ENCODE measurements at places on chromosomes 1 and 21. TPM values are rescaled to one million over a fixed set of nuclear protein-coding genes. Genes with fewer than 3 reads are reported as not detected.

Gene PLA2G2C
- total RNA-seq: not detected

Gene ARHGAP30
- 4.9 TPM for total RNA-seq

Gene ACTL8
- total RNA-seq: 0.18 TPM

Gene LCE1B
- total RNA-seq: not detected

Gene SPRR5
- total RNA-seq: not detected

Gene NR1I3
- not detected for total RNA-seq

Gene RHD
- not detected for total RNA-seq

DNA sequence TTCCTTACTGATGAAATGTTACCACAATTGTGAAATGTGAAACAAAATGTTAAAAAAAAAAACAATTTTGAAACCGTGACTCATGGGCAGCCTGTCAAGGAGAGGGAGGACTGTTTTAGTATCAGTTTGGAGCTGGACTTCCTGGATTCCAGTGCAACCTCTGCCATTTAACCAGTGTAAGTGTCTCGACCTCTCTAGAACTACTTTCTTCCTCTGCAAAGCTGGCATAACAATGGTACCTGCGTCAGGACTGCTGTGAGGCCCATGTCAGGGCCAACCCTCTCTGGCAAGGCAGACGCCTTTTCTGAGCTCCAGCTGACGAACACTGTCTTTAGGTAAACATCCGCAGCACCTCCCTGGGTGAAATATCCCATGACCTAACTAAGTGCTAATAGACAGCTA, 20.9 kb downstream of the URB1 start:
- no peak for DNase-seq

- no peak for DNase-seq
Observed at GRCh38 chr21:19392390-19392789, 988.8 kb upstream of the TMPRSS15 start.

GRCh38 chr21:41821756-41822431, 55.0 kb upstream of the RIPK4 start:
- DNase-seq: no peak

DNA sequence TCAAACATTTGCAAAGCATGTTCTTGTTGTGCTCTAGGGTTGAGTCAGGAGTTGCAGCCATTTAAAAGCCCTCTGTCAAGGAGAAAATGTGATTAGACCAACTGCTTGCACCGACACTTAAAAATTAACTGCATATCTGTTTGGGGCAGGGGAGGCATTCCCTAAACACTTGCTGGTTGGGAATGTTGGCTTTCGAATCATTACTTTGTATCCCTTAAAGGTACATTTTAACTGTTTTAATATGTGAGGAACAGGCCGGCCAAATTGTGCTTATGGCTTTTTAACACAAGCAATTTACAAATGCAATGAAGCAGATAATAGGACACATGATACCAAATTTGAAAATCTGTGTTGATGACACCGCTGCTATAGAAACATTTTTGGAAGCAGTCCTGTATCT, 159.1 kb downstream of the LHX8 start:
- no peak for DNase-seq

DNA sequence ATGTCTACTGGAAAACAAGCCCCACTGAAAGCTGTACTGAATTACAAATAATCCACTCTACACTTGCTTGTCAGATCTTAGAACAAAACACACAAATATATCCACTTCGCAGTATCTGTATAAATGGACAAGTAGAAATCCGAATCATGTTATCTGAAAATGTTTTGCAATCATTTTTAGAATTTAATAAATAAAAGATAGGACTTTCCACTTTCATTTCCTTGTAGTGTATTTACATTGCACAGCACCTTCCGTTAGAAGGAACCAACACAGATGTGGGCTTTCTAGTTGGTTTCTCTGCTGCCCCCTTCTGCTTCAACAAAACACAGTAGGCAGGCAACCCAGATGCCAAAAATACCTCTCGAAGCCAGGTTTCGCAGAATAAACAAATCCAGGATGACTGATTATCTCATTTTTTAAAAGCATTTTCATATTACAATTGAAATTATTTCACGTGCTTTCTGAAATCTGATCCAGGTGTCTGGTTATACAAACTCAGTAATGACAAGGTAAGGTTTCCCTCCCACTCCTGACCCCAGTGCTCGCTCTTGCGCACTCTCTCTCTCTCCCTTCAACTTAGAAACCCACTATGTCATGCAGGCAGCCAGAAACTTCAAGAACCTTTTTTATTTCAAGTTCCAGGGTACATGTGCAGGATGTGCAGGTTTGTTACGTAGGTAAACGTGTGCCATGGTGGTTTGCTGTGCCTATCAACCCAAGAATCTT, 389.9 kb downstream of the SMYD3 start:
- DNase-seq: no peak

DNA sequence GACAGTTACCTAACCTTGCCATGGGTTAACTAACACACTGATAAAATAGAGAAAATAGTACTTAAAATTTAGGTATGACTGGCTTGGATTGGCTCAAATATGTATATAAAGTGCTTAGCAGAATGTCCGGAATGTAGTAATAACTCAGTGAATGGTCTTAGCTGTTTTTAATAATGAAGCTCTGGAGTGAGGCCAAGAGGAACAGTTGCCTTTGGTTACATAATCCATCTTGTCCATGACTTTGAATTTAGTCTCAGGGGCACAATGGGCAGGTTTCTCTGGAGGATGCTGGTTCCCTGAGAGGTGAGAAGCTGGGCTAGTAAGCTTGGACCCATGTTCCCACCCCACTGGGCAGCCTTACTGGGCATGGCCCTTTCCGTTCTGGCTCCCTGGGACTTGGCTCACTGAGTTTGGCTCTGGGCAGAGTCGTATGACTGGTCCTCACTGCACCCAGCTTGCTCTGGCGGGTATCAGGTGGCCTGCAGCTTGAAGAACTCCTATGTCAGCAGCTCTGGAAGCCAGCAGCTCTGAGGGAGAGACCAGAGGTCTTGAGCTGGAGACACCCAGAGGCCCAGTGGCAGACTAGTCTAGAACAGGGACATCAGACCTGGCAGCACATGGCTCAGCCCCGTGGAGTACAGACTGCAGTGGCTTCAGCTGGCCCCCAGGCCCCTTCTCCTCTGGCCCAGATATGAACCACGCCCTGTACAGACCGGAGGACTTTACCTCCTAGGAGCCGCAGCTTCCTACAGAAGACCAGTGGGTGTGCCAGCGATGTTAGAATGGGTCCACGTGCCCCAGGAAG, 40.4 kb downstream of the TENT5C start:
- DNase-seq: no peak

Data from esophagus squamous epithelium (tissue), 5 donors.